ENCODE measurements at places on chromosomes 6 and 20.

GRCh38 chr20:51480507-51481270 is 61.8 kb downstream of the NFATC2 start:
- no peak for DNase-seq

GRCh38 chr20:48051794-48052474 is 266.7 kb upstream of the SULF2 start:
- DNase-seq = no peak

DNA sequence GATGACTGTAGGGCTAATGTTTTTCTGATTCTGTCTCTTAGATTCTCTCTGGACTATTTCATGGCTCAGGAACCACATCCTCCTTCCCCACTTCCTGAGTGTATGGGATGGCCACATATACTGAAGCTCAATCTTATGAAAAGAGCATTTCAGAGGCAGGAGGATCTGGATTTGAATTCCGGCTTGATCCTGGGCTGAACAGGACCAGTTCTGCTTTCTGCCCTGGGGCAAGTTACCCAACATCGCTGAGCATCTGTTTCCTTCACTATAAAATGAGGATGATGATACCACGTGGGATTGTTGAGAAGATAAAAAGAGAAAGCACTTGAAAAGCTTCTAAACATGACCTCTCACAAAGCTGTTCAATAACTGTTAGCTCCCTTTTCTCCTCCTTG is 168.4 kb upstream of the TNFAIP3 start:
- no peak for DNase-seq

DNA sequence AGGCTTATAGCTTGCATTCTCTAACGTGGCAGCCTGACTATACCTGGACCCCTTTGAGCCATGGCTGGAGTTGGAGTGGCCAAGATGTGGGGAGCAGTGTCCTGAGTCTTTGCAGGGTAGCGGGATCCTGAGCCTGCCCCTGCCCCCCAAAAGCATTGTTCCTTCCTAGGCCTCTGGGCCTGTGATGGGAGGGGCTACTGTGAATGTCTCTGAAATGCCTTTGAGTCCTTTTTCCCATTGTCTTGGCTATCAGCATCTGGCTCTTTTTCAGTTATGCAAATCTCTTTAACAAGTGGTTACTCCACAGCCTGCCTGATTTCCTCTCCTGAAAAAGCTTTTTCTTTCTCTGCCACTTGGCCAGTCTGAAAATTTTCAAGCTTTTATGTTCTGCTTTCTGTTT is 17.0 kb upstream of the PRL start:
- DNase-seq = no peak

DNA sequence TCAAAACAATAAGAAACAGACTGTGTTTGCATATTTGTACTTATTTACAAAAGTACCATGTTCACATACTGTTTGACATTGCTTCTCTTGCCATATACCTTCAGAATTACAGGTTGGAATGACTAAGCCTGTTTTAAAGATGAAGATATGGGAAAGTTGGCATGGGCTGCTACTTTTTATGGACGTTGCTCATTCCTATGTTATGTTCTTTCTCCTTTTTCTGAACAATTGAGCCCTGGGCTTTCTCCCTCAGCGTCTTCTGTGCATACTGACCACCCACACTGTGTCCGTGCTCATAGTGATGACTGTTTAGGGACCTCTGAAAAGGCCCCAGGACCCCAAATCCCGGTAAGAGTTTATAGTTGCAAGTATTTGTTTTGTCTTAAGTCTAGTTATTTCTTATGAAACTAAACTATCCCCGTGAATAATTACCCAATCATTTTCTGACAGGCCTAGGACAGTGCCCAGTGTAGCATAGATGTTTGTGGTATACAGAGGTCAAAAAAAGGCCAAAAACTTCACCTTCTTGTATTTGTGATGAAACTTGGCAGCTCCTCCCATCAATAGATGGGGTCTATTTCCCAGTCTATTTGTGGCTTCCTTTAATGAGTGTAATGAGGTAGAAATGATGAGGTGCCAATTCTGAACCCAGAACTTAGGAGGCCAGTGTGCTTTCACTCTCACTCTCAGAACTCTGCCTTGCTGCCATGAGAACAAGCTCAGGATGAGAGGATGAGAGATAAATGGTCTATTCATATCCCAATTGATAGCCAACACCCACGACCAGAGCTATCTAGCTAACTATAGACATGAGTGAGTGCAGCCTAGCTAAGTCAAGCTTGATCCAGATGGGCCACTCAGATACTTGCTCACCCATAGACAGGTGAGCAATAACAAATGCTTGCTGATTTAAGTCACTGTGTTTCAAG is 40.9 kb downstream of the GSTA4 start:
- DNase-seq = no peak

- no peak for DNase-seq
These were observed 128.5 kb upstream of the DST start for GRCh38 chr6:56771189-56771588.

GRCh38 chr6:160238761-160239751 is 19.6 kb downstream of the SLC22A2 start:
- no peak for DNase-seq

- DNase-seq = no peak
These were observed 622.4 kb downstream of the BCKDHB start for GRCh38 chr6:80728830-80729229.

- no peak for DNase-seq
These were observed 15.1 kb downstream of the ACSS1 start for GRCh38 chr20:25042531-25043498.

- DNase-seq = no peak
These were observed 73.9 kb downstream of the DHX35 start for GRCh38 chr20:39036011-39036410.

DNA sequence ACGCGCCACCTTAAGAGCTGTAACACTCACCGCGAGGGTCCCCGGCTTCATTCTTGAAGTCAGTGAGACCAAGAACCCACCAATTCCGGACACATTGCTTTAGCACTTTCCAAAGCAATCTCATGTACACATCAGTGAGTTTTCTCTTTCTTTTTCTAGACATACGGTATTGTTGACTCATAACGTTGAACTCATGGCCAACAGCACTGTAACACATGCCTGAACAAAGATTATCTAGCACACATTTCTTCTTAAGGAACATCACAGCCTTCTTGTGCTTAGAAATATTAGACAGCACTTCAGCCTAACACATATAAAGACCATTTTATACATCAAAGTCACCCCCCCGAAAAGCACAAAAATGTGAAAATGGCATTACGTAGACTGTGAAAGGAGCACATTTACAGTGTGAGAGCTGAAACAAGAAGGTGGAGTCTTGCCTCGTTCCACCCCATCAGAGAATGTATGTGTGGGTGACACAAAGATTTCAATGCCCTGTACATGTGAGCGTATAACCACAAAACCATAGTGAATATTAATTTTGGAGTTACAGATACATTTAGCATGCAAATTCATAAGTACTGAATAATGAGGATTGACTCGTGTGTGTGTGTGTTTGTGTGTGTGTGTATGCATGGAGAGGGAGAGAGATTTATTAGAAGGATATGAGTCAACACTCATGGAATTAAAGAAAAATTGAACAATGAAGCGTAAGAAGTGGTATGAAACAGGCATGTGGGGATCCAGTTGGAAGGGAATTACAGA is 134.1 kb downstream of the FAM83B start:
- no peak for DNase-seq

GRCh38 chr6:25754535-25754934 is at the start of gene SLC17A4:
SLC17A4 (plus strand) TSS chr6:25754742; CDS start chr6:25761963, 7,221 bp downstream.
- no peak for DNase-seq

DNA sequence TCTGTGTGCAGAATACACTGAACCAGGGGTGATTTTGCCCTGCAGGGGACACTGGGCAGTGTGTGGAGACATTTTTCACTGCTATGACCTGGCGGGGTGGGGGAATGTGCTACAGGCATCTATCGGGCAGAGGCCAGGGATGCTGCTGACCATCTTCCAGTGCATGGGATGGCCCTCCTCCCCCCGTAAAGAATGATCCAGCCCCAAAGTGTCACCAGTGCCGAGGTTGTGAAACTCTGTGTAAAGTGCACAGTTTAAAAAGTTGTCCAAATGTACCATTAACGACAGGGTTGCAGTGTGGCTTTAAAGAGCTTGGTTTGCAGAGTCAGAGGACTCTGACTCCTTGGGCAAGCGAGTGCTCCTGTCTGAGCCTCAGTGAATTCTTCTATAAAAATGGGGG is 72.1 kb downstream of the SULF2 start:
- no peak for DNase-seq

DNA sequence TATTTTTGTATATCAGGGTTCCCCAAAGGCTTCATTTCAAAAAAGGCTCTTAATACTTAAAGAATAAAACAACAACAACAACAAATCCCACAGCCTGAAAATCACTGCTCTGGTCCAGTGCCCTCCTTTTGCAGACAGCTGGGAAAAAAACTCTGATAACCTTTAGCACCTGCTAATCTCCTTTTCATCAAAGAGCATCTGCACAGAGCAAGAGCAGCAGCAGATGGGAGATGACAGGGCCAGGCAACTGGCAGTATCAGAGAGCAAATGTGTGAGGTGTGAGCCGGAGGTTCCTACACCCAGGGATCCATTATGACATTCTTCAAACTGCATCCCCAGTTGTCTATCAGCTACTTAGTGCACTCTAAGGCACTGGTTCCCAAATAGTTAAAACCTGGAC is 25.7 kb downstream of the TTI1 start:
- no peak for DNase-seq

DNA sequence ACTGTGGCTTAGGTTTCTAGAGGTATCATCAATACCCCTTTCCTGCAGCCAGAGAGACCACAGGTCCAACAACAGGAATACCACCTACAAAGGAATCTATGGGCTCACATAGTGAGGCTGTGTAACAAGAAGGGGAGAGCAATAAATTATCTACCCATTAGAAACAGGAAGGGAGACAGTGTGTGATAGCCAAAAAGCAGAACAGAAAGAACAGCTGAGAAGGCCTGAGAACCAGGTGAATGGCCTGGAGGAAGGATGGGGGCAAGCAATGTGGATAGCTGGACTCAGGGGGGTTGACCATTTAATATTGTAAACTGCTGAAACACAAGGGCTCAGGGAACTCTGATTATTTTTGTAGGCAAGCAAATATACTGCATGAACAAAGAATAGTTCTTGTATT is 628.2 kb downstream of the COL12A1 start:
- no peak for DNase-seq

- DNase-seq = no peak
These were observed 26.8 kb upstream of the MMP24 start for GRCh38 chr20:35199740-35200139.

GRCh38 chr20:9974324-9974723 is 60.5 kb upstream of the ANKEF1 start:
- DNase-seq = no peak

DNA sequence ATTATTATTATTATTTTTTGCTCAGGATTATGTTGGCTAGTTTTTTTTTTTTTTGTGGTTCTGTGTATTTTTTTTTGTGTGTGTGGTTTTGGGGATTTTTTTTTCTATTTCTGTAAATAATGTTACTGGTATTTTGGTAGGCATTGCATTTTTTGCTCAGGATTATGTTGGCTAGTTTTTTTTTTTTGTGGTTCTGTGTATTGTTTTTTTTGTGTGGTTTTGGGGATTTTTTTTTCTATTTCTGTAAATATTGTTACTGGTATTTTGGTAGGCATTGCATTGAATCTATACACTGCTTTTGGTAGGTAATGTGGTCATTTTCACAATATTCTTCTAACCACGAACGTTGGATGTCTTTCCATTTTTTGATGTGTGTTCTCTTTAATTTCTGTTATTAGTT is 17.4 kb downstream of the PHF3 start:
- DNase-seq = no peak

- no peak for DNase-seq
These were observed 33.3 kb upstream of the JAG1 start for GRCh38 chr20:10707068-10707467.

DNA sequence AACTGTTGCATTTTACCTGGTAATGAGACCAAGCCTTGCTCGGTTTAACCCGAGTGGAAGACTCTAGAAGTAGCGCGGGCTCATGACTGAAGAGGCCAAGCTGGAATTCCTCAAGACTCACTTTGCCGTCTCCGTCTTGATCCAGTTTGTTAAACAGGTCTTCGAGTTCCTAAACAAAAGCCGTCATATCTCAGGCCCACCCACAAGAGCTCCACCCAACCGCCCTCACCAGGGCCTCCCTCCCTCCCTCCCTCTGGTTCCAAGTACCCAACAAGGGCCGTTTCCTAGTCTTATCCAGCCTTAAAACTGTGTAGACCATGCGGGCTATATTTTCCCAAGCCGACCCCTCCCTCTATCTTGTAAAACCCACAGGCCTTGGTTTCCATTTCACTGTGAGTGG is 81.4 kb downstream of the NINL start:
- DNase-seq = no peak

DNA sequence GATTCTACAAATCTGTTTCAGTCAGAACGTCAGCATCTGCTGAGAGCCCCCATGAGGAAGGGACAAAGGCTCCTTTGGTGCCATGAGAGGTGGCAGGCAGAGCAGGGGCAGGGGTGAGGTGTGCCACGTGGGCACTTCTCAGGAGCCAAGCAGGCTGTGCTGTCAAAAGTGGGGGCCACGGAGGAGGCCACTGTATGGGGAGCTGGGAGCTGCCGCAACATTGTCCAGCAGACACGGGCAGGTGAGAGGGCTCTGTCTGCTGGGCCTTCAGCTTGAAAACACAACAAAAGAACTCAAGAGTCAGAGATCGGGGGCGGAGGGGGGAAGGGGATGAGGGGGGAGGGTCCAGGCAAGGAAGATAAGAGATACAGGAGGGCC is 21.6 kb upstream of the FOXP4 start:
- DNase-seq = no peak

GRCh38 chr6:29723666-29724588 is 693 bp downstream of the HLA-F start:
- peak; percentile 44 for DNase-seq

DNA sequence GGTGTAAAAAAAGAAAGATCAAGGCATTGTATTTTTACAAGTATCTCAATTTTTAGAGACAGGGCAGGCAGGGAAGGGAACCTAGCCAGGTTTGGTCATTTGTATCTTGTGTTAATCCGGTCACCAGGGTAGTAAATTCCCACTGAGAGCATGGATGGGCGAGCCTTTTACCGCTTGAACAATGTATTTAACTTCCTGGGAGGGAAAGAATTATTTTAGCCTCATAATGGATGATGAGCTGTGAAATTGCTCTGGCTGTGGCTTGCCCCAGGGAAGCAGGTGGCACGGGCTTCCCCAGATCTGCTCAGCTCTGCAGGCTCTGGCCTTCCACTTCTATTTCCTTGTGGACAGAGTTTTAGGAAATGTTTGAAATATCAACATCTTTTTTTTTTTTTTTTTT is 72.9 kb downstream of the TOX2 start:
- DNase-seq = no peak

DNA sequence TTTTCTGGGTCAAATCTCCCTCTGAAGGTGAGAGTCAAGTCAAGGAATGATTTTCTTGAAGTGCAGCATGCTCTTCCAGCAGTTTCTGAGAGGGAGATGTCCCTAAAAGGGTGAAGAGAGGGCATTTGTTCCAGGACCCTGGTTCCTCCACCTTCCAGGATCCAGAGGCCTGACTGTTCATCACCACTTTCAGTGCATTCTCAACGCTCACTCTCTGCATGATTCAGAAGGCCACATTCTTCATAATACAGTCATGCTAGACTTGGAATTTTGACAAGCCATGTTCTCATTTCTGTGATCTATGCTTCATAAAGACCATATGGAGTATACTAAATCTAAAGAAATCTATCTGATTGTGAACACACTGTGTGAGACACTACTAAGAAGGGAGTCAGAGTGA is 85.1 kb downstream of the PDE7B start:
- no peak for DNase-seq

Data from activated CD8-positive, alpha-beta memory T cell treated with anti-CD3 and anti-CD28 coated beads for 1 hour (primary cell).